ENCODE measurements at places on chromosomes 4 and X.
A peak's percentile ranks its signal among the peaks of the same experiment; 100 is the strongest.

DNA sequence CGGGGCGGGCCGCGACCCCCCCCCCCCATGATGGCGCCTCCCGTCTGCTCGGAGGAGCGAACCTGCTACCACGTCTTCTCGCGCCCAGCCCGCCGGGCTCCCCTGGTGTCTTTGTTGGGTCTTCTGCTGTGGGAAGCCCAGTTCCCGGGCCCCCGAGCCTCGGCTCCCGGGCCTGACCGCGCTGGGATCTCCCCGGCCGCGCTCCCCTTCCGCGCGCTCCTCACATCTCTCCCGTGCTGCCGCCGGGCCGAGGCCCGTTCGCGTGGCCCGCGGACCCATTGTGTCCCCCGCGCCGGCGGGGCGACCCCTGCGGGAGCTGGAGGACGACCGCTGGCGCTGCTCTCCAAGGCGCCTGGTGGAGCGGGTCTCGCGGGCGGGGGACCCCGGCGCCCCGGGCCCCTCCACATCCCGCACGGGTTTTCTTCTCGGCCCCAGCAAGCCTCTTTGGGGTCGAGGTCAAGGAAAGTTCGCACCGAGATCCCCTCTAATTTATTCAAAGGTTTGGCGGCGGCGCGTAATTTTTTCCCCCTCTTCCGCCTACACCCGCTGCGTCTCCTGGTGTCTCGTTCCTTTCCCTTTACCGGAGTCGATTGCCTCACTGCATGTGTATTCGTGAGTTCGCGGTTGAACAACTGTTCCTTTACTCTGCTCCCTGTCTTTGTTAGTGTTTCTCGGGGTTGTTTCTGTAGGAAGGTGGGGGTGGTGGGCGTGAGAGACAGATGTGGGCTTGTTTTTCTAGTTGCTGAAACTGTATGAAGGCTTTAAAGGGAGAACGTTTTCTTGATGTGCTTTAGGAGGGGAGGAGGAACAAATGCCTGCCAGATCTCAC is 770 bp downstream of the SMAD1 start:
- DNase-seq = peak; percentile 63

DNA sequence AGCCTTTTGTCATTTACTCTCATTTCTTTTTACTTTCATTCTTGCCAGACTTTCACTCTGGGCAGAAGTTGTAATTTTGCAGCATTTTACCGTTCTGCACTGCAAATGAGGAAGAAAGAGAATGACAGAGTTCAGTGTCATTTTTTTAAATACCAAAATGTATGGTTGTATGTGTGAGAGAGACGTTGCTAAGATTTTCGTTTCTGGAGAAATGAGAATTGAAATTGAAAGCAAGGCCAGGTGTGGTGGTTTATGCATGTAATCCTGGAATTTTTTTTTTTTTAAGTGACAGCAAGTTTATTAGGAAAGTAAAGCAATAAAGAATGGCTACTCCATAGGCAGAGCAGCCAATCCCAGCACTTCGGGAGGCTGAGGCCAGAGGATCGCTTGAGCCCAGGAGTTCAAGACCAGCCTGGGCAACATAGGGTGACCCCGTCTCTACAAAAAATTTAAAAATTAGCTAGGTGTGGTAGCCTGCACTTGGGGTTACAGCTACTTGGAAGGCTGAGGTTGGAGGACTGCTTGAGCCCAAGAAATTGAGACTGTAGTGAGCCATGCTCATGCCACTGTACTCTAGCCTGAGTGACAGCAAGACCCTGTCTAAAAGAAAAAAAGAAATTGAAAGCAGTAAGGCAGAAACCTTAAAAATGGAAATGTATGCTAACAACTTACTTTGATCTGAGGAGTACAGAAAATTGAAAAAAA is 12.9 kb downstream of the DCK start:
- DNase-seq = no peak

DNA sequence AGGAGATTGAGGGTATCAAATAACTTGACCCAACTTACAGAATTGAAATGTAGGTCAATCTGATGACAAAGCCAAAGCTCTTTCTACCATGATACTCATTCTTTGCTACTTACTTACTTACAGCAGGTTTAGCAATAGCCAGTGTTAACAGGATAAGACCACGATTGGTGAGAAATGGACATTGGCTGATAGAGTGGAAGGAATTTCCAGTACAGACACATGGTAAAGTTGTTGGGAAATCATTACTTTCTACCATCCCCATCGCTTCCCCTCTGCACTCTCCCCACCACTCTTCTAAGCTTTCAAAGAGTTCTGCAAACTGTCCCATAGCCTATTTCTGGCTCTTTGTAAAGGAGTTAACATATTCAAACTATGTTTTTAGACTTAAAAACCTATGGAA is 119.7 kb downstream of the CHRNA9 start:
- no peak for DNase-seq

- no peak for DNase-seq
These were observed 19.3 kb upstream of the SLAIN2 start for GRCh38 chr4:48322063-48322462.

GRCh38 chrX:21503593-21503992 is 129.4 kb downstream of the CNKSR2 start:
- DNase-seq = no peak

DNA sequence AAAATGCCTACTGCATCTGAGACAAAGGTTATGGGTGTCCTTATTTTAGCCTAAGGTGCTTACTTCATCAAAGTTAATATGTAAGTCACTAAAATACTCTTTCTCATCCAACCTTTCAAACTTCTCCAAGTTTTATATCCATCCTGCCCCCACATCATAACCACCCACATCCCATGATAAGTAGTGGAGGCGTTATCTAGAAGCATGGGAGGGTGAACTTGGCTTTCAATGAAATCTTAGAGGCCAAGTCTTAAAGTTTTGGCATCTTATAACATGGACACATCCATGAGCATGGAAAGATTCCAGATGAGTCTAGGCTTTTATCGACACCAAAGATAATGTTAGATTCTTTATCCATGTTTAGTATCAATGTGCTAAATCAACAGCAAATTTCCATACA is 22.9 kb upstream of the SEC24D start:
- DNase-seq = no peak

DNA sequence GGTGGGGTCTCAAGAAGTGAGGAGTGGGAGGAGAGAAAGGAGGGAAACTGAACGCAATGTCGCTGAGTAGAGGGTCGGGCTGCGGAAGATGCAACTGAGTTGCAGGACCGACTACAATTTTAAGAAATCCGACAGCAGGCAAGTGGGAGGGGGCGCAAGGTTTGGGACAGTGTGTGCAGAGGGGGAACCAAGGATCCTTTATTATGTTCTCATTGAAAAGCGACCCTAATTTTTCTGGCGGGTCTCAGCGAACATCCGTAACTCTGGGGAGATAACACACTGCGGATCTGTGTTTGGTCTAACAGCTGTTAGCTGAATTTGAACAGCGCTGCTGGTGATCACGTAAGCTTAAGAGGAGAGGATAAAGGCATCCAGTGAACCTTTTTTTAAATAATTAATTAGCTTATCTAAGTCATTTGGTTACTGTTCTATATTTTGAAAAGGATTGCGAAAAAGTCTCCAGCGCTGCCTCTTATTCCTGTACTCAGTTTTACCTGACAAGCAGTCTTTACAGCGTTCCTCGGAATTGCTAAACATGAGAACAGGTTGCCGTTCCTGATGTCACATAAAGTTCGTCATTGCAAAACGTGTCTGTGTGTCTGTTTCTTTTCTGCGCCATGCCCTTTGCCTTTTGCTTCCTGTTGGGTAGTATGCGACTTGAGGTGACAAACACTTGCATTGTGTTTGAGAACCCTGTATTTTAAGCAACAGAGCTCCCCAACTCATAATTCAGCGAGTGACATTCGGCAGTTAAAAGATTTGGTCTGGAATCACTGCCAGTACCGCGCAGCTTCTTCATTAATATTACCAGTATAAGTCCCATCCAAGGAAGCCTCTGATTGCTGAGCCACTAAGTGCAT is 1.3 kb downstream of the HTR2C start:
- no peak for DNase-seq

- no peak for DNase-seq
These were observed 67.1 kb downstream of the RXFP1 start for GRCh38 chr4:158588777-158589176.

- DNase-seq = no peak
These were observed 18.5 kb downstream of the VSIG4 start for GRCh38 chrX:66021401-66021764.

DNA sequence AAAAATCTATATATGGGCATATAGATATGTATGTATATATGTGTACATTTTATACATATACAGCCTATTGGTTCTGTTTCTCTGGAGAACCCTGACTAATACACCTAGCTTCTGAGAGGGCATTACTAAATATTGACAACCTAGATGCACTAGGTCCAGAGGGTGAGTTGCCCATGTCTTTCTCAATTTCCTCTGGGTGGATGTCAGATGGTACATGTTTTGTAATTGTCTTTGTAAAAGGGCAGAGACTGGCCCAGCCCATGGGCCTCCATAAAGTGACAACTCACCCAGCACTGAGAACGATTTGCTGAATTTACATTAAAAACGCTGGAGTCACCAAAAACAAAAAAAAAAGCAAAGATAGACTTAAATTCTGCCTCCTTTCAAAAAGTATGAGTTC is 198.5 kb upstream of the FAM241A start:
- DNase-seq = no peak

- peak; percentile 94 for DNase-seq
These were observed 23.2 kb upstream of the UVSSA start for GRCh38 chr4:1323635-1324442.

DNA sequence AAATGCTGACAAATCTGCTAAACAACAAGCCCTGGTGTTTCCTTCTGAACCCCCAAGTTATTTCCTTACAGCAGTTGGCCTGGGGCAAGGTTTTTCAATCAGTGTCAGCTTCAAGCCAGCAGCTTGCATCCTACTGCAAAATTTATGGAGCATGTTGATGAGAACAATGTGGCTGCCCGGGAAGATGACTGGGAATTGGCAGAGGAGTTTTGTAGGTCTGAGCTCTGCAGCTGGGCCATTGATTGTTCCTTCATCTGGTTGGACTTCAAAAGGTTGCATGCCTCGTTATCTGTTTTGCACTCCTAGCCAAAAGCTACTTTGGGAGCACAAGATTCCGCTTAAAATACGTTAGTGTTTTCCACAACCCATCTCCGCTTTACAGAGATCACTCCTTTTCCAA is 1030.3 kb upstream of the LCORL start:
- no peak for DNase-seq

DNA sequence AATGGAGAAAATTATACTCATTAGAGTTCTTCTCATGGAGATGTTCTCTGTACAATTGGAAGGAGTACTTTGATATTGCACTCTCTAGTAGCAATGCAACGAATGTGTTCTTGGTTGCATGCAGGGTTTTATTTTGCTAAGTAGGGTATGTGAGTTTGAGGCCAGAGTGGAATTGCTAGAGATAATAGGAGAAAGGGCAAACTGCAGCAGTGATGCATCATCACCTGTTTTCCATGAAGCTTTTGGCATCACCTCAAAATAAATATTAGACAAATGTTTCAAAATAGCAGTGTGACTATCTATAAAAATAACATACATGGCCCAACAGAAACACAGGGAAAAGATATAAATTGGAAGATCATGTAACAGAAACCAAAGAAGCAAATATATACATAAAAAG is 93.3 kb downstream of the TIGD2 start:
- DNase-seq = no peak

- no peak for DNase-seq
These were observed 103.5 kb downstream of the FIP1L1 start for GRCh38 chr4:53480909-53481308.

DNA sequence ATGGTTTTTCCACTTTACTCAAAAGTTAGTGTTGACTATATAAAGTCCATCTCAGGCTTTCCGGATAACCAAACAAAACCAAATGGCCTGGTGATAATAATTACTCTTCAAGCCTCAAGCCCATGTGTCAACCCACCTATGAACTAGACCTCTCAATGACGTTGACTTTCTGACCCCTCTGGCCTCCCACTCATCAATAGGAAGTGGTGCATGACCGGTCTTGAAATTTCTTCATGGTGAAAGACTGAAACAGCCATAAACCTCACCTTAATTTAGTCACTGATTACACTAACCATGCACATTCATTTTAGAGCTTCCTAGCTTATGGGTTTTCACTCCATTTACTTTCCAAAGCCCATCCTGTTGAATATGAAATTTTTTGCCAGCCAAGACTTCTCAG is 276.0 kb downstream of the KLHL13 start:
- no peak for DNase-seq

Data from non-pigmented ciliary epithelial cell (primary cell).